ENCODE measurements at places on chromosomes 11 and 22. TPM values are rescaled to one million over a fixed set of nuclear protein-coding genes. Genes with fewer than 3 reads are reported as not detected.

DNA sequence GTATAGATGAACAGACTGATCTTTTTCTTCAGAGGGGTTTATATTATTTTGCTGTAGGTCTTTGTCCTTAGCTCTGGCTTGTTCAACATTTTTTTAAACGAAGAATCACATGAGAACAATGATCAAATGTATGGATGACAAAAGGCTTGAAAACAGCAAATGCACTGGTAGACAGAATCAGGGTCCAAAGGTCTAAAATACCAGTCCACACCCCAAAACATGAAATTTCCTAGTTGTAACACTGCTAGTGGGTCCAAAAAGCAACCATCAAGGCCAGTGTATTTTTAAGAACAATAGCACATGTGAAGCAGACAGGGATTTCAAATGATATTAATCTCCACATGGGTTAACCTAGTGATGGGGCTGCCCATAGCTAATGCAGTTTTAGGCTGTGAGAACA lies 162.0 kb downstream of the SWAP70 start:
- no peak for ATAC-seq

DNA sequence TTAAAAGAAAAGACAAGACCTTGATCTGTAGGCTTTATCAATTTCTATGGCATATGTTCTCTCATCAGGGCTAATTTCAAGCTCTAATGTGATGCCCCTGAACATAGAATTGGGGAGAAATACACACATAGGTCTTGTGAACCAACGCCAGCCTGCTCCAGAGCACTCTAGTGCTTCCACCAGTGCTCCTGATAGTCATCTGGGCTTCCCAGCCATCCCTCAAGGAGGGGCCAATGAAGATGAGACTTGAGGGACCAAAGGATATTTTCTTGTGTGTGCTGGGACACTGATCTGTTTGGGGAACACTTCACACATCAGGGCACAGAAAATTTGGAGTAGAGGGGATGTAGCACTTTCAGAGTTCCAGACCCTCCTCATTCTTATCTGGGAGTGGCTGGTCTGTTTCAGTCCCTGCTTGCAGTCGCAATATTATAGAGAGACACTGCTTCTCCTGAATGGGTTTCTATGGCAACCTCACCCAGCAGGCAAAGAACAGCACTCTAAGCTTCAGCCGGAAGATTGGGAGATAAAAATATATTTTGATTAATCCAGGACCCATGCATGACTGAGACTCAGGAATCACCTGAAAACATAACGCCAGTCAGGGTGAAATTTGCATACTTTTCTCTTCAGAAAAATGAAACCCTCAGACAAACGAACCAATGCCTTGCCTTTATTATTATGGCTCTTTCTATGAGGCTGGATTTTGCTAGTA lies 28.4 kb upstream of the SCN3B start:
- ATAC-seq, result no peak

DNA sequence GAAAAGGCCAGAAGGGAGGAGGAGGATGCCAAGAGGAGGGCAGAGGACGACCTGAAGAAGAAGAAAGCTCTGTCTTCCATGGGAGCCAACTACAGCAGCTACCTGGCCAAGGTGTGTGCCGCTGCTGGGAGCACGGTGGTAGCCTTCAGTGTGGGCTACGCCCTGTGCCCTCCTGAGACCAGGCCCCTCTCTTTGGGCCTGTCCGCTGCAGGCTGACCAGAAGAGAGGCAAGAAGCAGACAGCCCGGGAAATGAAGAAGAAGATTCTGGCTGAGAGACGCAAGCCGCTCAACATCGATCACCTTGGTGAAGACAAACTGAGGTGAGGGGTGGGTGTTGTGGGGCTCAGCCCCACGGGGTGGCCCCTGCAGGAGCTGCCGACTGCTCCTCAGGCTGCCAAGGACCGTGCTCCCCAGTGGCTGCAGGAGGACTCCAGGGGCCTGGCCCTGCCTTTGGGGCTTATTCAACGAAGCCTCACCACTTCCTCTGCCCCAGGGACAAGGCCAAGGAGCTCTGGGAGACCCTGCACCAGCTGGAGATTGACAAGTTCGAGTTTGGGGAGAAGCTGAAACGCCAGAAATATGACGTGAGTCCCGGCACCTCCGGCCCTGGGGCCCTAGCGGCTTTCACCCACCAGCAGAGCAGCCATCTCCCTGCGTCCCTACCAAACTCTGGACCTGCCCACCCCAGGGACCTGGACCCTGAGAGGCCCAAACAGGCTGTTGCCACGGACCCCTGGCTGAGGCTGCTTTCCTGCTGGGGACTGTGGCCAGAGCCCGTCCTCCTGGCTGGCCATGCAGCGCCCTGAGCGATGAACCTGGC lies 12.6 kb upstream of the MRPL23 start:
- ATAC-seq, result no peak

DNA sequence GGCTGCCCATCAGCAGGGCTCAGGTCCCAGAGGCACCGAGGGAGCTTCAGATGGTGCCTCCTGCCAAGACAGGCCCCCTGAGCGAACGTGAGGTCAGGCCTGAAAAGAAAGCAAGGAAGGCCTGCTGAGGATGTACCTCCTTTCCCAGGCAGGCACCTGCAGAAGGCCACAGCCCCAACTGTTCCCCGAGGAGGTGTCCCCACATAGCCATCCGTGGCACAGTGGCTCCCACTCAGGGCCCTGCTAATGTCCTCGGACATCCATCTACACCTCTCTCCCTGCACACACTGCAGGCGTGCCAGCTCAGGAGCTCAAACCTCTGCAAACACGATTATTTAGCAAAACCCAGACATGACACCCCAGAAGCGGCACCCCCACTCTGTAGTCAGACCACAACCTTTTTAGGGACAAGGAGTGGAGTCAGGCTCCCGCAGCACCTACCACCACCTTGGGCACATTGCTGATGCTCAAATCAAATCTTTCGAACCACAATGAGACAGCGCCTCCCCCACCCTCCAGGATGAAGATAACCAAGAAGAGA lies 36.9 kb downstream of the SHANK2 start:
- no peak for ATAC-seq

SLC6A5 gene
- total RNA-seq, result 5.2 TPM

DTX4 gene
- 48.3 TPM for total RNA-seq

- ATAC-seq, result no peak
These were observed 10.1 kb upstream of the BLID start for GRCh38 chr11:122126024-122126688.

GRCh38 chr11:45345491-45345890 lies 59.4 kb upstream of the SYT13 start:
- no peak for ATAC-seq

DNA sequence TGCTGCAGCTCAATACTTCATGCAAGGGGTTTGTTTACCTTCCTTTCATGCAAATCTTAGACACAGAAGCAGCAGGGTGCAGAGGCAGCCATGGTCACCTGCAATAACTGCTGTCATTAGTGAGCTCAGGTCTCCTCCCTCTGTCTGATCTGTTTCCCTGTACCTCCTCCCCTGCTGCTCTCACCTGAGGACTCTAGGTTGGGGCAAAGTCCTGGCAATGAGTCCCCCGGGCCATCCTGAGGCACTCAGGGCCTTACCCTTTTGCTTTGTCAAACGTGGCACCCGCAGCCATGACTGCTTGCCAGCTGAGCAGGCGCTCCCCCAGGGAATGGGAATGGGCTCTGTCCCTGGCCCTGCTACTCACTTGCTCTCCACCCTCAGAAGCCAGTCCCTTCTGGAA lies 3.9 kb downstream of the LRRC10B start:
- no peak for ATAC-seq

DNA sequence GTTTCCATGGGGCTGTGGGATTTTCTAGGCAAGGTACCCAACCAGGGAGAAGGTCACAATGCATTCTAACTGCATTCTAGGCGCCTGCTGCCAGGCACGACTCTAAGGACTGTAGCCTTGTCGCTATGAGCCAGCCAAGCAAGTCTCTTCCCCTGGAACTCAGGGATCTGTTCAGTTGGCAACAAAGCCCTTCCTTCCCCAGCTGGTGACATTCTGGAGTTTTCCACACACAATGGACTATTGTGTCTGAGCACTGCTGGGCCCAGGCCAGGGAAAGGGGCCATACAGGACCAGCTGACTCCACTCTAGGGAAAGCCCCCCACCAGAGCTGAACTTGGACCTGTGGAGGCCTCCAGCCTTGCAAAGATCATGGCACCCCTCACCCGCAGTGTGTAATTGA lies 116.8 kb downstream of the RRAS2 start:
- ATAC-seq, result no peak

NR1H3 gene
- 40.7 TPM for total RNA-seq

DNA sequence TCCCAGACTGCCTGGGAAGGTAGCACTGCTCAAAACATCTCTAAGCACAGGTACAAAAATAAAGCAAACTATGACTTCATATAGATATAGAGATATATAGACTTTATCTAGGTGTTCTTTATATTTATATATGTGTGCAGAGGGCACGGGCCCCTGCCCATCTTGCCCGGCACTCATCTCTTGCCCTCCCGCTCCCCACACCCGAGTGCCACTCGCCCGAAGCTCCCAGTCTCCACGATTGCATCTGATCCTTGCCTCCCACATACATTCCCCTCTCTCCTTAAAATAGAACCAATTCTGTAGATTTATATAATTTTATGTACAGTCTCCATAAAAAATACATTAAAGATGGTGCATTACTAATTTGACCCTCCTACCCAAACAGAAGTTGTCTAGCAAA lies 55.5 kb downstream of the IGSF9B start:
- no peak for ATAC-seq

DNA sequence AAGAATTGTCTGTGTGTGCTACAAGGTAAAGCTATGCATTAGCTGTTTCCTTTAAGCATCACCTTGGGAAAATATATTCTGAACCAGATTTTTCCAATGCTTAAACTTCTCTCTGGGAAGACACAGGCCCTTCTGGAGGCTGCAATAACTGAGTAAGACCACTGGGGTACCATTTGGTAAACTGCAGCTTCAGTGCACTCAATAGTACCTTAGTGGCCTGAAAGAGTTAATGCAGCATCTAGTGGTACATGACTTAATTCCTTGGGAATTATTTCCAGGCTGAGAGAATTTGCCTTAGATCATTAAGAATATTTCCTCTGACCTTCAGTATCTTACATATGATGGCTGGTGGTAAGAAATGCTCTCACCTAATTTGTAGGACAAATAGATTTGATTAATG lies 727.4 kb downstream of the DLG2 start:
- no peak for ATAC-seq

GRCh38 chr22:23225724-23226496 lies 45.6 kb downstream of the BCR start:
- peak; percentile 77 for ATAC-seq

OR5P2 gene
- total RNA-seq, result not detected

IGSF22 gene
- total RNA-seq, result 0.35 TPM

- ATAC-seq, result no peak
These were observed 46.4 kb downstream of the RTN4R start for GRCh38 chr22:20221421-20222340.

OSM gene
- 1.0 TPM for total RNA-seq

DNA sequence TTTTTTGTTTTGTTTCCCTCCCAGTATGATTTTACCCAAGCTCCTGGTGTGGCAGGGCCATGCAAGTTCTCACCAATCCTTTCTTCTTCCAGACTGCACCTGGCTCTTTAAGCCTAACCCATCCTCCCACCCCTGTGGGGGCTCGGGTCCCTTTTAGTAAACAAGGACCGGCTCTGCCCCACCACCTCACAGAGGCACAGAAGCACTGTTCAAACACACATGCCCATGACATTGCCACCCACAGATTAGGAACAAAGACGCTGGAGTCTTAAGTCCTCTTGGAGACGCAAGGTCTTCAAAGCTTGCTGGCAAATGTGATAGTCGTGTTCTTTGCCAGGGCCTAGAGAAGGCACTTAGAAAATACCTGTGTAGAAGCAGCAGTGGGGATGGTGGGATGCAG lies 18.9 kb downstream of the UQCR10 start:
- no peak for ATAC-seq

DNA sequence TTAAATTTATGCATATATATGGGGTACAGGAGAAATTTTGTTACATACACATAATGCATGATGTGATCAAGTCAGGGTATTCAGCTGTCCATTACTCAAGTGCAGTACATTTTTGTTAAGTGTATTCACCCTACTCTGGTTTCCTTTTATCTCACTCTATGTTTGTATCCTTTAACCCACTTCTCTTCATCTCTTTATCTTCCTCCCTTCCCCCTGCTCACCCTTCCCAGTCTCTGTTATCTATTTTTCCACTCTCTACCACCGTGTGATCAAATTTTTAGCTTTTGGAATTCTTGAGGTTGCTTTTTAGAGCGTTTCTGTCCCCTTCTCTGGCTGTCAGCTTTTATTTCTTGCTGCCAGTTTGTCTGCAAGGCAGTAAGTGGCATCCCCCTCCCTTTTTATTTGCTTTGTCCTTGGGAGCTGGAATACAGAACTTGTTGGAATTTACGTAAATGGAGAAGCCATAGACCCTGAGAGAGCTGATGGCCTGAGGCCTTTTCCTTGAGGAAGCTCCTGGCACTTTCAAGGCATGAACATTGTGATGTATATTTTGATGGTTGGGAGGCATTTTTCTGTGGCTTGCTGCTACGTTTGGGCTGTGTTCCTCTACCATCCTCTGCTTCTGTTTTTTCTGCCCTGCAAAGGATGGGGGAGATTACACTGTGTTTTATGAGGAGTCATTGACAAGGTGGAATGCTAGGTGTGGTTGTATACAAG lies 148.6 kb downstream of the LDLRAD3 start:
- ATAC-seq, result no peak

- peak; percentile 30 for ATAC-seq
These were observed 30.3 kb upstream of the WNT7B start for GRCh38 chr22:46007003-46007847.

DPAGT1 gene
- total RNA-seq, result 51.2 TPM

GRCh38 chr11:44277196-44278090 lies 32.5 kb downstream of the ALX4 start:
- no peak for ATAC-seq

- ATAC-seq, result no peak
These were observed 358.2 kb downstream of the MN1 start for GRCh38 chr22:27443306-27443705.

MRGPRX1 gene
- total RNA-seq, result not detected

- ATAC-seq, result no peak
These were observed 80.2 kb upstream of the NARS2 start for GRCh38 chr11:78654866-78655265.

GRCh38 chr11:95267601-95268213 lies 36.7 kb upstream of the SESN3 start:
- ATAC-seq, result no peak

- no peak for ATAC-seq
These were observed 10.0 kb downstream of the ROBO4 start for GRCh38 chr11:124887667-124888013.

PGA5 gene
- not detected for total RNA-seq
